ENCODE measurements at places on chromosomes 16 and 17. TPM values are rescaled to one million over a fixed set of nuclear protein-coding genes. Genes with fewer than 3 reads are reported as not detected.

GRCh38 chr17:10070690-10071089 lies 127.7 kb downstream of the GAS7 start:
- no peak for DNase-seq
- H3K4me3 ChIP-seq: no peak overlapping the region
- H3K36me3 ChIP-seq: no peaks in the 10 kb centered on the region
- H3K27me3 ChIP-seq: no peaks in the 10 kb centered on the region
- H3K27ac ChIP-seq: no peak overlapping the region

- H3K27ac ChIP-seq: peak overlapping the region; percentile 35
- peaks cover 2% of the 10 kb centered on the region for H3K27me3 ChIP-seq
- no peak overlapping the region for H3K4me3 ChIP-seq
- H3K4me1 ChIP-seq: no peaks in the 10 kb centered on the region
Observed at GRCh38 chr16:87897521-87898505, 28.5 kb upstream of the SLC7A5 start.

GRCh38 chr16:12120217-12120981 lies 143.9 kb downstream of the SNX29 start:
- no peak overlapping the region for H3K27ac ChIP-seq
- no peak for DNase-seq
- no peaks in the 10 kb centered on the region for H3K36me3 ChIP-seq
- H3K27me3 ChIP-seq: peaks cover 16% of the 10 kb centered on the region
- peak overlapping the region; percentile 25 for H3K4me3 ChIP-seq
- H3K4me1 ChIP-seq: peaks cover 16% of the 10 kb centered on the region

TBC1D3H gene
- not detected for total RNA-seq

GRCh38 chr16:18984435-18985005 lies 786 bp downstream of the TMC7 start:
- H3K27me3 ChIP-seq: peaks cover 4% of the 10 kb centered on the region
- no peak for DNase-seq
- peak overlapping the region; percentile 31 for H3K27ac ChIP-seq
- H3K4me3 ChIP-seq: peak overlapping the region; percentile 85
- no peaks in the 10 kb centered on the region for H3K36me3 ChIP-seq

GRCh38 chr17:44464037-44464436 lies 39.2 kb downstream of the GPATCH8 start:
- H3K27me3 ChIP-seq: no peaks in the 10 kb centered on the region
- H3K4me1 ChIP-seq: peaks cover 13% of the 10 kb centered on the region
- H3K4me3 ChIP-seq: no peak overlapping the region
- H3K27ac ChIP-seq: no peak overlapping the region
- no peak for DNase-seq

Data from neural crest cell (in vitro differentiated cells).